ENCODE measurements at places on chromosomes 3 and 15.

- no peak for DNase-seq
Observed at GRCh38 chr15:43808435-43808950, 8.1 kb downstream of the HYPK start.

DNA sequence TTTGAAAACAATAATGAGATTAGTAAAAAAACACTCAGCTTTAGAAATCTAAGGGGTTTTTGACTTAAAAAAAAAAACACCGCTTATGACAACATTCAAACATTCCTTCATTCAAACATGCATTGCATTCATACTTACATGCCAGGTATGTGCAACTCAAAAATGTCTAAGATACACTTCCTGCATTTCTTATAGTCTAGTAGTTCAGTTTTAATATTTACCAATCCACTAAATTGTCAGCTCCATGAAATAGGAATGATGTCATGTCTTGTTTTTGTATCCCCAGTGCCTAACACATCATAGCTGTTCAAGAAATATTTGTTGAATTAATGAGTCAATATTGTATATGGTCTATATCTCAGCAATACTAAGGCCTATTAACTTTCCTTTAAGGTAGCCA lies 51.7 kb downstream of the EIF4E3 start:
- DNase-seq, result no peak

GRCh38 chr3:110816008-110816407 lies 255.6 kb upstream of the NECTIN3 start:
- DNase-seq, result no peak

GRCh38 chr15:74222240-74223119 lies 13.6 kb upstream of the CCDC33 start:
- no peak for DNase-seq

GRCh38 chr3:61008153-61008997 lies 242.9 kb downstream of the FHIT start:
- DNase-seq, result no peak

DNA sequence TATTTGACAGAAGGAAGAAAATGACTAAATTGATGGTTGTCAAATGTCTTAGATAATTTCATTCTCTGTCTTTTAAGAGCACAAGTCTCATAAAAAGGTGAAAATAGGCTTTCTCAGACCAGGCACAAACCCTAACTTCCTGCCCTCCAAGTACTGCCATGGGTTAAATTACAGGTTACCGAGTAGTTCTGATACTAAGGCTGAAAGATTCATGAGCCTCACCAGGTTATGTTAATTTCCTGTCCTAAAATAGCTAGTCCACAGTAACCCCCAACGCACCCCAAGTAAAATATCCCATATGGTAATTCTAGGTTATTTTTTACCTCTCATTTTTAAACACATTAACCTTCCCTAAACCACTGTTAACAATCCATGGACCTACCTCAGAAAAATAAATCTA lies 42.0 kb downstream of the GSK3B start:
- DNase-seq, result no peak

GRCh38 chr3:106014971-106015370 lies 146.2 kb upstream of the CBLB start:
- DNase-seq, result no peak

DNA sequence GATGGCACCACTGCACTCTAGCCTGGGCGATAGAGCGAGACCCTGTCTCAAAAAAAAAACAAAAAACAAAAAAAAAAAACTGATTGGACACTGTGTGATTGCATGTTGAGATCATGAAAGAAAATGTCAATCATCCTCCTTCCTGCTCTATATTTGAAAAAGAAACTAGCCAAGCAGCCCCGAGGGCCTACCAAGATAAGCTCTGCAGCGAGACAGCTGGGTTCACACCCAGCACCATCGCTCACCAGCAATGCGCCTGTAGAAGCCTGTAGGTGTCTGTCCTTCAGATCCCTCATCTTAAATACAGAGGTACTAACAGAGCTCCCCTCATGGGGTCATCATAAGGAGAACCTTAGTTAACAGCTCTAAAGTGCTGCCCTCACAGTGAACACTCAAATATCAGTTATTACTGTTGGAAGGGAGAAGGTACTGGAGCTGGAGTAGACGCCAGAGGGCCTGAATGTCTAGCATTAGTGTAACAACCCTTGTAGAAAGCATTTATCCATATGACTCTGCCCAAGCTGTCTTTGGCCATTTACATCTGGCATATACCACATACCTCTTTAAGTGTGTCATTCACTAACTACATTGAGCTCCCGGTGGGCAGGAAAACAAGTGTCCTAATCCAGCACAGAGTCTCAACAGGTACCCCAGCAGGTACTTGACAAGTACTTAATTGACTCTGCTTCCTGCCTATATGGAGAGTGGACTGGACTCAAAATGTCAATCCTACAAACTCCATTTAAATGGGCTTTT lies 22.9 kb downstream of the MYLK start:
- no peak for DNase-seq

Data from MG63 (cell line).